ENCODE measurements at places on chromosomes 16 and 17.

GRCh38 chr17:78419970-78420815 lies 41.7 kb downstream of the PGS1 start:
- no peak for DNase-seq

GRCh38 chr17:77215281-77215680 lies 74.5 kb downstream of the SEC14L1 start:
- DNase-seq = no peak

- no peak for DNase-seq
Measured at GRCh38 chr16:17951378-17951777, 385.2 kb downstream of the NPIPA8 start.

DNA sequence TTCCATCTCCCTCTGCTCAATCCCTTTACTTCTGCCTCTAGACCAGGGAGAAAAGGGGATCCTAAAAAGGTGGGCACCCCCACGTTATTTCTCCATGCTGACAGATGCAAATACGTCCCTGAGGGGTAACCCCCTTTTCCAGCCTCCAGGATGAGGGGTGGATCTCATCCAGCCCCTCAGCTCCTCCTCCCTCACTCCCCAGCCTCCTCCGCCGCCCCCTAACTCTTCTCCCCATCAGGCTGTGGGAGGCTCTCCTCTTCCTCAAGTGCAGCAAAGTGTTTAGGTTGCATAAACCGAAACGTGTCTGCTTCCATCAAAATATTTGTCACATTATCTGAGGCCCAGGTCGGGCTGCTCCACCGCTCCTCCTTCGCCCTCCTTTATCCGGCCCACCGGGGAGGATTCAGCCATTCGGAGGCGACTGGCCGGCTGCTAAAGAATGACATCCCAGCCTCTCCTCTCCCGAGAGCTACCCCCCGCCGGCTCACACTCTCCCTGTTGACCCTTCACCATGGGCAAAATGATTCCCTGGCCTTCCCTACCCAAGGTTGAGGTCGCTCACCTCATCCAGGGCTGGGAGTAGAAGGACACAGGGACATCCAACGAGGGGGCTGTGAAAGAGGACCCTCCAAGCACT lies 1.2 kb upstream of the C1QL1 start:
- DNase-seq = no peak

DNA sequence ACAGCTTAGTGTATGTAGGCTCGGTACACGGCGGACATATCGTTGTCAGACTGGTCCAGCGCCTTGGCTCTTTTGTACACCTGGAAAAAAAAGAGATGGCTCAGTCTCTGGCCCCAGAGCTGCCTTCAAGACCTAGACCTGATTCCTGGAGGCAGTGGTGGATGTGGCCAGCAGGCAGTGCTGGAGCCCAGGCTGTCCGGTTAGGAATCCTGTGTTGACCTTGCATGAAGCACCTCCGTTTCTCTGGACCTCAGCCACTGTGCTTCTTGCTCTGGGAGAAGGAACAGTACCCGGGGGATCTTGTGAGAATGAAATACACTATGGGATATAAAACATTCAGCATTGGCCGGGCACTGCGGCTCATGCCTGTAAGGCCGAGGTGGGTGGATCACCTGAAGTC lies 2.8 kb upstream of the ROGDI start:
- no peak for DNase-seq

DNA sequence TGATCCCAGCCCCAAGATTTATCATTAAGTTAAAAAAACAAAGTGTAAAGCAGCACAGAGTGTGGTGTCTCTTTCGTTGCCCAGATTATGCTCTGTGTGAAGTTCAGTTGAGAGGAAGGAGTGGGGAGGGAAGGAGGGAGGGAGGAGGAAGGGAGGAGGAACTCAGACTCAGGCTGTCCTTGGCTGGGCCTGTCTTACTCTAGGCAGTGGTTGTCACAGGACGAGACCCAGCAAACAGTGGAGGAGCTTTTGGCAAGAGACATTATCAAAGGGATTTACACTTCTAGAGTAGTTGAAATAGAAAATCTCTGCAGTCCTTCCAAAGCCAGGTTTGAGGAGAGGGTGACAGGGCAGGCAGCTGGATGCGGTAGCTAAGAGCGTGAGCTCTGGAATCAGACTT lies 27.8 kb downstream of the KNOP1 start:
- no peak for DNase-seq

- DNase-seq = peak; percentile 62
Measured at GRCh38 chr16:79601092-79601930, 774 bp upstream of the MAF start.

- no peak for DNase-seq
Measured at GRCh38 chr17:2138318-2138717, 83.4 kb downstream of the HIC1 start.

DNA sequence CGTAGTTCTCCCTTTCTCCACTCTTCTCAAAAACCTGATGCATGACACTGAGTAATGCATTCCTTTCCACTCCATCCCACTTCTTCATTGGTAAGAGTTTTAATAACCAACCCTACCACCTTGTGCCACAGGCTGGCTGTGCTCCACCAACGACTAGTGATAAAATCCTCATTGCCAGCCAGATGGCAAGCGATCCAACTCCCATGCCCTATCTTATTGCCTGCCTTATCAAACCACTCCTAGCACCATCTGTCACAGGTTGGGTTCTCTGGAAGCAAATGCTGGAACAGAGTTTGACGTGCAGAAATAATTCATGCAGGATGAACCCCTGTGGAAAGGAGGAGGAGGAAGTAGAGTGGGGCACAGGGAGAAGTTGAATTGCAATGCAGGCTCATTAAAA lies 99.5 kb downstream of the CHD9NB start:
- no peak for DNase-seq

All from hypothalamus (tissue), 51 donors.